ENCODE measurements at places on chromosomes 1 and 21. TPM values are rescaled to one million over a fixed set of nuclear protein-coding genes. Genes with fewer than 3 reads are reported as not detected.

FCER1G gene
- not detected for total RNA-seq

KIAA0040 gene
- 6.8 TPM for total RNA-seq

RCAN3 gene
- 15.0 TPM for total RNA-seq

KLF17 gene
- total RNA-seq = not detected

RGS8 gene
- not detected for total RNA-seq

ZMPSTE24 gene
- 88.1 TPM for total RNA-seq

PLEKHA6 gene
- total RNA-seq = 2.2 TPM

RPTN gene
- 1.7 TPM for total RNA-seq

INSRR gene
- total RNA-seq = not detected

SPRR5 gene
- total RNA-seq = not detected

FLG2 gene
- under 0.01 TPM for total RNA-seq

HSPB7 gene
- total RNA-seq = not detected

PRELP gene
- not detected for total RNA-seq

OR2L2 gene
- total RNA-seq = not detected

C1QC gene
- not detected for total RNA-seq

CYP4Z1 gene
- total RNA-seq = 0.07 TPM

ETV3L gene
- total RNA-seq = not detected

VAV3 gene
- 4.3 TPM for total RNA-seq

WNT3A gene
- total RNA-seq = under 0.01 TPM

SLC5A9 gene
- 0.07 TPM for total RNA-seq

ITLN2 gene
- total RNA-seq = 0.21 TPM

OR10J1 gene
- not detected for total RNA-seq

NUAK2 gene
- total RNA-seq = 12.0 TPM

TAL1 gene
- total RNA-seq = not detected

AMY2A gene
- not detected for total RNA-seq

OR2T11 gene
- not detected for total RNA-seq

TENT5C gene
- total RNA-seq = 0.34 TPM
